ENCODE measurements at places on chromosomes 6 and 20.

- DNase-seq = no peak
Measured at GRCh38 chr6:170291271-170292110, 613 bp upstream of the DLL1 start.

- DNase-seq = no peak
Measured at GRCh38 chr6:150028799-150029198, 3.5 kb upstream of the RAET1L start.

DNA sequence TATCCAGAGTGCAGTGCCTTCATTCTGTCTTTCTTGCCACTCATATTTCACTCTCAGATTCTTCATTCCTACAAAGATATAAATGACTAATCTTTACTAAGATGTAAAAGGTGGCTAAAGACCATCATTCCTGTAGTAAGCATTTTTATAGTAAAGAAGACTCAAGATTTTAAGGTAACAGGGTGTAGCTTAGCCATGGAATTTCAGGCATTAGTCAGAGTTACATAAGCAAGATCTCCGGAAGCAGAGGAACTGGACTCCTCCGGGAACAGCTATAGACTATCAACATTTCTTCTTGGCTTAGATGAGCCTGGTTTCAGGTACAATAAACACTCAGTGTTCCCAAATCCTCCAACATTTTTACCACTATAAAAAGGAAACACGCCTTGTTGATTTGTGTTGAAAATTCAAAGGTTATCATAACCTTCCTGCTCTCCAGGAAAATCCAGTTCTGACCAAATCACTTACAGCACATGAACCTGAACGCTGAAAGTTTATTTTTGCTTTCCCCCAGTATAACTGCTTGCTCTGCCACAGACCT is 23.7 kb downstream of the SERPINB1 start:
- DNase-seq = no peak

- no peak for DNase-seq
Measured at GRCh38 chr6:5626727-5627426, 365.6 kb downstream of the FARS2 start.

DNA sequence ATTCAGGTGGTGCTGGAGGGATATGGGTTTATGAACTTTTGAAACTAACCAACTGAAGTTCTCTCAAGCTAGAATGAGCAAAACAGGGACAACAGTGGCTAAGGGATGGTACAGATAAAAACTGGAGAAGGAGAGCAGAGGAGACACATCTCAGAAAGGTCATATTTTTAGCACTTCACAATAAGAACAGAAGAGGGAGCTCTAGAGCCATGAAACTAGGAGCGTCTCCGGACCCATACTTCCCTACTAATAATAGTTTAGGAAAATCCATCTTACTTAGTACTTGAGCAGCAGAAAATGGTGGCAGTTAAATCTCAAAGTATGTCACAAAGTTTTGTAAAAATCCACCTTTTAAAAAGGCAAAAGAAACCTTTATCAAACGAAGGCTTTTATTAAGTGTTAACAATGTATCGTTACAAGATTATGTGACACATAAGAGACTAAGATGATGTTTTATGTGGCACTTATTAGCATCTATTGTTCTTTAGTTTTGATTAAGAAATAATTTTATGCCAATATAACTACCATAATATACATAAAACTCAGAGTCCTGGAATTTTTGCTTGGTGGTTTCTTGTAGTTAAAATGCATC is 278.6 kb downstream of the TBC1D32 start:
- peak; percentile 14 for DNase-seq
